ENCODE measurements at places on chromosomes 7 and 10. TPM values are rescaled to one million over a fixed set of nuclear protein-coding genes. Genes with fewer than 3 reads are reported as not detected.
A peak's percentile ranks its signal among the peaks of the same experiment; 100 is the strongest.

DNA sequence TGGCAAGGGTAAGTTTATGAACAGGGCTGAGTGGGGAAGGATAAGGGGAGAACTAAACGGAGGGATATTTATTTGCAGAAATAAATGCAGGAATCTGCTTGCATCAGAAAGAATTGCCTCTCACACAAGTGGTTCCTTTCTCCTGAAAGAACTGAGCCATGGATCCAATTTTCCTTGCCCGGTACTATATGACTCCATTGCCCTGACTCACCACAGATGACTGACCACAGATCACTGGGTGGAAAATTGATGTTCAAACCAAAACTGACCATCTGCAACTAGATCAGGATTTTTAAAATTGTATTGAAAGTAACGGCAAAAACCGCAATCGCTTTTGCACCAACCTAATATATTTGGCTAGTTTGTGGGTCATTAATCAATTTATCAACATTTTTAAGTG lies 6.2 kb upstream of the MACC1 start:
- H3K27ac ChIP-seq: no peak overlapping the region
- H3K4me1 ChIP-seq: peaks cover 12% of the 10 kb centered on the region
- no peak for DNase-seq
- no peaks in the 10 kb centered on the region for H3K36me3 ChIP-seq
- H3K4me3 ChIP-seq: no peak overlapping the region

Gene TDRD1
- polyA plus RNA-seq: 0.33 TPM

Gene PRSS2
- polyA plus RNA-seq: not detected

- H3K27ac ChIP-seq: no peak overlapping the region
- no peaks in the 10 kb centered on the region for H3K36me3 ChIP-seq
- H3K4me3 ChIP-seq: no peak overlapping the region
- no peak for DNase-seq
- no peaks in the 10 kb centered on the region for H3K4me1 ChIP-seq
These were observed 45.7 kb downstream of the TOMM7 start for GRCh38 chr7:22776964-22777363.

- H3K4me1 ChIP-seq: peaks cover 22% of the 10 kb centered on the region
- peak overlapping the region; percentile 71 for H3K27ac ChIP-seq
- no peak for DNase-seq
- H3K4me3 ChIP-seq: no peak overlapping the region
- no peaks in the 10 kb centered on the region for H3K36me3 ChIP-seq
- no peaks in the 10 kb centered on the region for H3K27me3 ChIP-seq
These were observed 73.2 kb upstream of the CCAR1 start for GRCh38 chr10:68647672-68648341.

Gene BUD31
- polyA plus RNA-seq: 35.8 TPM

- no peaks in the 10 kb centered on the region for H3K4me1 ChIP-seq
- no peak overlapping the region for H3K4me3 ChIP-seq
- DNase-seq: no peak
- H3K27ac ChIP-seq: no peak overlapping the region
These were observed 212.8 kb downstream of the NSUN6 start for GRCh38 chr10:18438361-18439126.

DNA sequence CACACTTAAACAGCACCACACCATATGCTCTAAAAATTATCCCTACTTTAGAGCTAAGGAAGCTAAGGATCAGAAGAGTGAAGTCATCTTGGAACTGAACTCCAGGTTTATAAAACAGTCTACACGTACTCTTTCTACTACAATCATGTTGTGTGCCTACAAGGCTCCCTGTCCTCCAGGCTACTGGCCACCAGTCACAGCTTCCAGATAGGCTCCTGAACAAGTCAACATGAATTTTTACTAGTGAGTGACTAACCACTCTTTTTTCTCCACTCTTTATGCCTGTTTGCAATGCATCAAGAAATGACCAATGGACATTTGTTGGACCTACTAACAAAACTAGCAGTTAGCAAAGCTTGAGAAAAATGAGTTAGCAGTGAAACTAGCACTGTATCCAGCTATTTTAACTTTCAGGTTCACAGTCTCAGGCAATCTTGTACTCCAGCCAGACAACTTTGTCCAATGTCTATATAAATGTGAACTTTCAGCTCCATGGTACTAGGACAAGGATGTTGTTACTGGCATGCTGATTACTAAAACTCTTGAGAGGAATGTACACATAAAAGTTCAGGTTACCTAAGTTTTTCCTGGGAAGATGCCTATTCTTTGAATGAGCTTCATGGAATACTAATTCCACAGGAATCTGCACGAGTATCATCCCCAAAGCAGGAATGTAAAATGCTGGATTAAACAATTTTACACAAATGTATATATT lies 180.0 kb downstream of the BTAF1 start:
- H3K4me1 ChIP-seq: peaks cover 12% of the 10 kb centered on the region
- H3K27ac ChIP-seq: no peak overlapping the region
- no peak for DNase-seq
- H3K4me3 ChIP-seq: no peak overlapping the region
- no peaks in the 10 kb centered on the region for H3K36me3 ChIP-seq

Gene ERVW-1
- not detected for polyA plus RNA-seq

- DNase-seq: no peak
- H3K27ac ChIP-seq: no peak overlapping the region
- H3K4me1 ChIP-seq: peaks cover 9% of the 10 kb centered on the region
- no peak overlapping the region for H3K4me3 ChIP-seq
- H3K27me3 ChIP-seq: no peaks in the 10 kb centered on the region
- H3K36me3 ChIP-seq: no peaks in the 10 kb centered on the region
These were observed 81.4 kb downstream of the ABCB5 start for GRCh38 chr7:20696803-20697333.

GRCh38 chr7:43570688-43571365 lies 12.1 kb upstream of the STK17A start:
- no peaks in the 10 kb centered on the region for H3K36me3 ChIP-seq
- H3K4me1 ChIP-seq: peaks cover 46% of the 10 kb centered on the region
- no peak overlapping the region for H3K4me3 ChIP-seq
- H3K27ac ChIP-seq: peak overlapping the region; percentile 80
- DNase-seq: peak; percentile 65

GRCh38 chr10:100509241-100509840 lies 10.3 kb downstream of the SEC31B start:
- H3K27ac ChIP-seq: no peak overlapping the region
- H3K27me3 ChIP-seq: no peaks in the 10 kb centered on the region
- peaks cover 7% of the 10 kb centered on the region for H3K36me3 ChIP-seq
- peaks cover 12% of the 10 kb centered on the region for H3K4me1 ChIP-seq

Gene SFTPA1
- polyA plus RNA-seq: not detected

GRCh38 chr10:113933894-113934532 lies 79.6 kb downstream of the NHLRC2 start:
- H3K27me3 ChIP-seq: no peaks in the 10 kb centered on the region
- no peak for DNase-seq
- no peak overlapping the region for H3K27ac ChIP-seq
- H3K36me3 ChIP-seq: no peaks in the 10 kb centered on the region
- H3K4me1 ChIP-seq: no peaks in the 10 kb centered on the region

DNA sequence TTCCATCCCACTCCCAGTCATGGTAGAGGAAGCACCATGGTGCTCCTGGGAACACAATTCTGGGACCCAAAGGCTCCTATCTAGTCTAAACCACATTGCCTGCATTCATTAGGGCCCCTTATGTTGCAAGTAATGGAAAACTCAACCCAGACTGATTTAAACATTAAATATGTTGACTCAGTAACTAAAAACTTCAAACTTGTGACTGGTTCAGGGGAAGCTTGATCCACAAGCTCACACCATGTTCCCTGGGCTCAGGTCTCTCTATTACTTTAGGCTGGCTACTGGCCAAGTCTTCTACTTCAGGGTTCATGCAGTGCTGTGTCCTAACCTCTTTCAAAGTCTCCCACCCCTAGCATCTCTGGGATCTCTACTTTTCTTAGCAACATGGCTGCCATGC lies 13.1 kb downstream of the WNT16 start:
- H3K4me1 ChIP-seq: no peaks in the 10 kb centered on the region
- H3K27ac ChIP-seq: no peak overlapping the region
- no peak overlapping the region for H3K4me3 ChIP-seq
- no peak for DNase-seq
- H3K36me3 ChIP-seq: peaks cover 4% of the 10 kb centered on the region

- H3K4me1 ChIP-seq: peaks cover 7% of the 10 kb centered on the region
- peaks cover 3% of the 10 kb centered on the region for H3K36me3 ChIP-seq
- no peaks in the 10 kb centered on the region for H3K27me3 ChIP-seq
- H3K27ac ChIP-seq: no peak overlapping the region
- DNase-seq: no peak
- H3K4me3 ChIP-seq: no peak overlapping the region
These were observed 121.3 kb upstream of the BTBD16 start for GRCh38 chr10:122149561-122150505.
